ENCODE measurements at places on chromosomes 2 and 18.

DNA sequence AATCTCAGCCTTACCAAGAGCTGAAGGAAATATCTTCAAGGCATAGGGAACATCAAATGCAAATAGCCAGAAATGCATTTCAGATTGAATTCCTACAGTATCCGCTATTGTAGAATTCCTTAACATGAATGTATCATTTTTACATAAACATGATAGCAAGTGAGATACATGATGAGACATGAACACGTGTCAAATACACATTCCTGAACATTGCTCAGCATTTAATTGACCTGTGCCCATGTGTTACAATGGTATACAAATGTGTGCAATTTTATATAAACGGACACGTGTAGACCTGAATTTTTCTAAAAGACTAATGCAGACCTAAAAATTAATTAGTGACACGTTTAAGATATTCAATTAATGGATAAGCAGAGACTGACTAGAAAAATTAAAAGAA is 133.0 kb upstream of the TLK1 start:
- no peak overlapping the region for H3K4me3 ChIP-seq
- no peaks in the 10 kb centered on the region for H3K4me1 ChIP-seq
- no peak overlapping the region for H3K27ac ChIP-seq
- no peaks in the 10 kb centered on the region for H3K27me3 ChIP-seq

GRCh38 chr2:168246483-168247340 is 683 bp downstream of the STK39 start:
- H3K36me3 ChIP-seq: no peaks in the 10 kb centered on the region
- H3K4me1 ChIP-seq: peaks cover 25% of the 10 kb centered on the region
- DNase-seq: peak; percentile 15

- H3K27me3 ChIP-seq: no peaks in the 10 kb centered on the region
- H3K4me1 ChIP-seq: peaks cover 5% of the 10 kb centered on the region
- no peak overlapping the region for H3K4me3 ChIP-seq
- DNase-seq: peak; percentile 32
Measured at GRCh38 chr2:97697252-97698235, 15.8 kb upstream of the ZAP70 start.

DNA sequence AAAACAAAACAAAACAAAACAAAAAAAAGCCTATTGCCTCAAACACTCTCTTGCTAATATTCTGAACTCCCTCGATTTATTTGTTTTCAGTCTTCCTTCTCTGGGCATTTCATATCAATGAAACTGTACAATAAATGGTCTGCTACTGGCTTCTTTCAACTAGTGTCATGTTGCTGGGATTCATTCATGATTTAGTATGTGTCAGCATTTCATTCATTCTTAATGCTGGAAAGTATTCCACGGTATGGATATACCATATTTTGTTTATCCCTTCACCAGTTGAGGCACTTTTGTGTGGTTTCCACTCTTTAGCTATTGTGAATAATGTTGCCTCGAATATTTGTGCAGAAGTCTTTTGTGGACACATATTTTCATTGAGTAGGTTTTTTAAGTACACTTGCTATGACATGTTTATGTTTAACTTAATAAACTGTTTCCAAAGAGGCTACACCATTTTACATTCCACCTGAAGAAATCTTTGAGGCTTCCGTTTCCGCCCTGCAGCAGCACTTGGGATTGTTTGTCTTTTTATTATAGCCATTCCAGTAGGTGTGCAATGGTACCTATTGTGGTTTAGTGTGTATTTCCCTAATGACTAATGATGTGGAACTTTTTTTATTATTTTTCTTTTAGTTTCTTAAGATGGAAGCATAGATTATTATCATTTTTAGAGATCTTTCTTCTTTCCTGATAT is 543.6 kb upstream of the SOX11 start:
- H3K4me3 ChIP-seq: no peak overlapping the region
- H3K4me1 ChIP-seq: no peaks in the 10 kb centered on the region
- DNase-seq: no peak
- no peak overlapping the region for H3K27ac ChIP-seq

- H3K36me3 ChIP-seq: no peaks in the 10 kb centered on the region
- H3K27ac ChIP-seq: no peak overlapping the region
- peak overlapping the region; percentile 65 for H3K4me3 ChIP-seq
- DNase-seq: no peak
- H3K27me3 ChIP-seq: peaks cover 7% of the 10 kb centered on the region
Measured at GRCh38 chr2:134717286-134718022, 1.3 kb downstream of the TMEM163 start.

- H3K4me1 ChIP-seq: no peaks in the 10 kb centered on the region
- H3K27ac ChIP-seq: no peak overlapping the region
- no peaks in the 10 kb centered on the region for H3K36me3 ChIP-seq
- H3K27me3 ChIP-seq: no peaks in the 10 kb centered on the region
Measured at GRCh38 chr2:179850188-179850587, 11.2 kb downstream of the ZNF385B start.

GRCh38 chr2:223923976-223924375 is 21.2 kb downstream of the WDFY1 start:
- no peaks in the 10 kb centered on the region for H3K4me1 ChIP-seq
- no peak overlapping the region for H3K4me3 ChIP-seq
- H3K36me3 ChIP-seq: no peaks in the 10 kb centered on the region
- no peak for DNase-seq
- H3K27ac ChIP-seq: no peak overlapping the region

GRCh38 chr2:164662066-164662465 is 40.8 kb upstream of the GRB14 start:
- no peaks in the 10 kb centered on the region for H3K27me3 ChIP-seq
- no peak overlapping the region for H3K27ac ChIP-seq
- no peak overlapping the region for H3K4me3 ChIP-seq
- H3K36me3 ChIP-seq: no peaks in the 10 kb centered on the region
- H3K4me1 ChIP-seq: no peaks in the 10 kb centered on the region
- DNase-seq: no peak

GRCh38 chr2:135984199-135985017 is 1.0 kb downstream of the DARS1 start:
- H3K27me3 ChIP-seq: no peaks in the 10 kb centered on the region
- DNase-seq: no peak
- peak overlapping the region; percentile 96 for H3K27ac ChIP-seq
- H3K36me3 ChIP-seq: peaks cover 38% of the 10 kb centered on the region
- H3K4me1 ChIP-seq: peaks cover 41% of the 10 kb centered on the region
- H3K4me3 ChIP-seq: peak overlapping the region; percentile 79

DNA sequence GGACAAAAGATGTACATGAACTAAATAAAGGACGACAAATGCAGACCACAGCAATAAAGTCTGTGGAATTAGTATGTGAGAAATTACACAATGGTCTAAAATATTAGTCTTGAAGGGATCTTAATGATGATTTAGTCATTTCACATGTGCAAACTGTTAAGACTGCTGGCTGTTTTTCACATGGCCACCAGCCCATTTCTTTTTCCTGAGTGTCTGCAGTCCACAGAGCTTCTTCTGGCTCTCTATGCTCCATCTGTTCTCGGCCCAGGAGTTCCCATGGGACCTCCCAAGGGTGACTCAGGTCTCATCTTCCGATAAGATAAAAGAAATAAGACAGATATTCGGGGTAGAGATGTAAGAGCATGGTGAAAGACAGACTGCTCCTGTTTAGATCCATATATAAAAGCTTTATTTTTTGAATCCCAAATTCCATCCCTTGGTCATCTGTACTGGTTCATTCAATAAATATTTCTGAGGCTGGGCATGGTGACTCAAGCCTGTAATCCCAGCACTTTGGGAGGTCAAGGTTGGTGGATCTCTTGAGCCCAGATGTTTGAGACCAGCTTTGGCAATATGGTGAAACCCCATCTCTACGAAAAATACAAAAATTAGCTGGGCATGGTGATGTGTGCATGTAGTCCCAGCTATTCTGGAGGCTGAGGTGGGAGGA is 20.1 kb downstream of the IL1RL1 start:
- no peaks in the 10 kb centered on the region for H3K27me3 ChIP-seq
- no peaks in the 10 kb centered on the region for H3K4me1 ChIP-seq
- no peak overlapping the region for H3K27ac ChIP-seq
- no peak for DNase-seq

DNA sequence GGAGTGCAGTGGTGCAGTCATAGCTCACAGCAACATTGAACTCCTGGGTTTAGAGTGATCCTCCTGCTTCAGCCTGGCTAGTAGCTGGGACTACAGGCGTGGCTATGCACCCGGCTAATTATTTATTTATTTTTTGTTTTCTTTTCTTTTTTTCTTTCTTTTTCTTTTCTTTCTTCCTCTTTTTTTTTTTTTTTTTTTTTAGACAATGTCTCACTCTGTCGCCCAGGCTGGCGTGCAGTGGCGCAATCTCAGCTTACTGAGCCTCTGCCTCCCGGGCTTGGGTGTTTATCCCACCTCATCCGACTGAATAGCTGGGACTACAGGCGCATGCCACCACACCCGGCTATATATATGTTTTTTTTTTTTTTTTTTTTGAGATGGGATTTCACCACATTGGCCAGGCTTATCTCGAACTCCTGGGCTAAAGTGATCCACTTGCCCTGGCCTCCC is 1.4 kb upstream of the ANXA4 start:
- H3K36me3 ChIP-seq: no peaks in the 10 kb centered on the region
- peaks cover 33% of the 10 kb centered on the region for H3K4me1 ChIP-seq
- H3K4me3 ChIP-seq: peak overlapping the region; percentile 97
- H3K27ac ChIP-seq: peak overlapping the region; percentile 99

GRCh38 chr2:499726-500125 is 177.5 kb downstream of the TMEM18 start:
- no peak overlapping the region for H3K27ac ChIP-seq
- DNase-seq: no peak
- H3K4me1 ChIP-seq: no peaks in the 10 kb centered on the region
- no peak overlapping the region for H3K4me3 ChIP-seq
- no peaks in the 10 kb centered on the region for H3K36me3 ChIP-seq

DNA sequence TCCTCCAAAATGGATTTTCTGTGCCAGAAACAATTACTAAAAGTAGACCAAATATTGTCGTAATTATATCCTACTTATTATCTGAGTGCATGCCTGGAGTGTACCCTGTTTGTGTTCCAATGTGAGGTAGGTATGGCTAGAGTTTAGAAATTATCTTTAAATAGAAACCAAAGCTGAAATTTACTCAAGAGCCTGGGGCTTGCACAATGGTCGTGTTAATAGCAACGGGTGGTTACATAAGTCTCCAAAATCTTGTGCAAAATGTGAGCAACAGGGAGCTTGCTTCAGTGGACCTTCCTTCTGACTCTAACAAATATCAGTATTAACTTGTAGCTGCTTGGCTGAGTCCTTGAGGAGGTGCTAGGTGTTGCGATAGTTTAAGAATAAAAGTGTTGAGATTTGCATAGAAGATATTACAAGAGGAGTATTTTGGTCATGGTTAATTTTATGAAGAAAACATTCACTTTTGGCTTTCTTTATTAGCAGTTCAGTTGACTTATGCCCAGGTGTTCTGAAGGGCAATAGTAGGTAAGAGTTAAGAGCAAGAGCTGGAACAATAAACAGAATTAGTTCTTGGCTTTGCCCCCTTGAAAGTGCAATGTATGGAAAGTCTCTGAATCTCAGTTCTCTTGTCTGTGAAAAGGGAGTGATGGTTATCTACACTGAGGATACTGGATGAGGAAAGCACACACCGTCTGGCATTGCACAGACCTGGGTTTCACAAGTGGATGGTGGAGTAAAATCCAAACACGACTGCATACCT is 4.6 kb downstream of the CXCR4 start:
- H3K27me3 ChIP-seq: no peaks in the 10 kb centered on the region
- peaks cover 25% of the 10 kb centered on the region for H3K4me1 ChIP-seq
- H3K27ac ChIP-seq: no peak overlapping the region
- no peak overlapping the region for H3K4me3 ChIP-seq
- no peaks in the 10 kb centered on the region for H3K36me3 ChIP-seq
- no peak for DNase-seq

- no peak overlapping the region for H3K27ac ChIP-seq
- H3K4me3 ChIP-seq: no peak overlapping the region
- H3K4me1 ChIP-seq: no peaks in the 10 kb centered on the region
- H3K36me3 ChIP-seq: no peaks in the 10 kb centered on the region
- H3K27me3 ChIP-seq: no peaks in the 10 kb centered on the region
- no peak for DNase-seq
Measured at GRCh38 chr2:177042311-177042710, 170.3 kb upstream of the HNRNPA3 start.

DNA sequence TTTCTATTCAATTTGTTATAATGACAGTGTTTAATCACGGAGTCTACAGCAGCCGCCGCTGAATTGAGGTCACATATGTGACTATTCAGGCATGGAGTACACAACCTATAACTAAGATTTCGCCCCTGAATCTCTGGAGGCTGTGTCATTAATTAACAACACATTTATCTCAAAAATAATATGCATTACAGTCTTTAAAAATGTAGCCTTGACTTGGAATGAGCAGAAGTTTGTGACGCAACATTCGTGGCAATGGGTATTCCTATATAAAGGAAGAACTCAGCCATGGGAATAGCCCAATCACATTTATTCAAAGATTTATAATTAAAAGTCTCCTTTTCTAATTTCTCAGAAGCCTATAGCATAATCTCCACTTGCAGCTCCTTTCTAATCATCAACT is 60.6 kb upstream of the LYPD1 start:
- no peak for DNase-seq
- H3K27me3 ChIP-seq: no peaks in the 10 kb centered on the region
- no peak overlapping the region for H3K4me3 ChIP-seq
- no peaks in the 10 kb centered on the region for H3K4me1 ChIP-seq

- H3K4me3 ChIP-seq: no peak overlapping the region
- peak overlapping the region; percentile 9 for H3K27ac ChIP-seq
- no peak for DNase-seq
- peaks cover 38% of the 10 kb centered on the region for H3K4me1 ChIP-seq
- H3K27me3 ChIP-seq: peaks cover 27% of the 10 kb centered on the region
Measured at GRCh38 chr2:238155051-238155760, 3.6 kb upstream of the ERFE start.

DNA sequence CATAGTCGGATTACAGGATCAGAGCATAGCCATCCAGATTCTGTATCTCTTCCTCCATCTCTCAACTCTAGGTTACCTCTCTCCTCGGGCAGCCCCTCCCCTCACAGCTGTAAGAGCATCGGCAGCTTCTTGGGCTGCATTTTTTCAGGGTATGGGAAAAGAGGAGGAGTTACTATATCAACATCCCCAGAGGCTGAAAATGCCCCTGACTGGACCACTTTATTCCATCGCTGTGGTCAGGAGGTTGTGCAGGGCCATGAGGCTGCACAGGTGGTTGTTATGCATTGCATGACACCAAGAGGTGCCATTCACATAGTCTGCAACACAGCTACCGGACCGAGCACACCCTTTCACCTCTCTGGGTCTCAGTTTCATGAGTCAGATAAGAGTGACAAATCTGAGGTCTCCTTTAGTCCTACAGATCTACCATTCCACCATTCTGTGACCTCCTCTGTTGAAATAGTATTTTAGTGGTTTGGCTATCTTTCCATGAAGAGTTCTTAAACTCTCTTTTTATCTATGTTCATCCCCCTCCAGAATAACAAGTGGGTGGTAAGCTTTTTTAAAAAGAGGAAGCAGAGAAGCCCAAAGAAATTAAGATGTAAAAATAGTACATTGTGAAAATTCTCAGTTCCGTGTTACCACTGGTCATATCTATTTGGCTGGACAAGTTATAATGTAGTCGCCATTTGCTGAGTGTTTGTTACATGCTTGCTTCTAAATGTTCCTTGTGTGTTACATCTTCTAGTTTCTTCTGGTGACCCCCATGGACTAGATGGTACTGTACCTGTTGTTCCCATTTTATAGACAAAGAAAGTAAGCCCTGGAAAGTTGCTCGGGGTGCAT is 56.6 kb upstream of the SLC1A4 start:
- no peak overlapping the region for H3K27ac ChIP-seq
- no peak for DNase-seq
- H3K4me3 ChIP-seq: no peak overlapping the region
- peaks cover 4% of the 10 kb centered on the region for H3K4me1 ChIP-seq

GRCh38 chr2:14790041-14790640 is 157.6 kb downstream of the LRATD1 start:
- H3K27me3 ChIP-seq: no peaks in the 10 kb centered on the region
- no peaks in the 10 kb centered on the region for H3K36me3 ChIP-seq
- H3K4me3 ChIP-seq: no peak overlapping the region
- no peak overlapping the region for H3K27ac ChIP-seq
- H3K4me1 ChIP-seq: no peaks in the 10 kb centered on the region

All from esophagus squamous epithelium (tissue), 5 donors.